IPS DF 6.9 (cell line): ENCODE measurements at places on chromosomes 2 and 18.

DNA sequence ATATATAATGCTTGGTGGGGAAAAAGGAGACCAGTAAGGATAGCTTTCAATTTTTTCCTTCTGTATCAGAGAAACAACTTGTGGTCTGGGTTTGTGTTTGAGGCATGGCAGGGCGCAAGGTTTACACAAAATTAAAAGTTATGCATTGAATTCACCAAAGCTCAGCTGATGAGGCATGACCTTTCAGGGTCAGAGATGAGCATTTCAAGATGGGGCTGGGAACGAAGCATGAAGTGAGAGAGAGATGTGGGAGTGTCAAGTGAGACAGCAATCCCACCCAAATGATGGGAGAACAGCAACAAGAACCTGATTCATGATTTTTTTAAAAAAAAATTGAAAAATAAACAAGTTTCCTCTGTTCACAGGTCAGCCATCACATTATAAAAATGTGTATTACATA, 4.9 kb downstream of the GPR55 start:
- no peak for DNase-seq

GRCh38 chr2:67879586-67880290, 183.1 kb downstream of the C1D start:
- DNase-seq: no peak

- DNase-seq: no peak
These were observed 856 bp downstream of the TIA1 start for GRCh38 chr2:70247364-70248180.

- DNase-seq: no peak
These were observed 154.1 kb downstream of the VAPA start for GRCh38 chr18:10067670-10068659.
